Upper lobe of right lung (tissue), 1 donor: ENCODE measurements at places on chromosomes 16 and 17. TPM values are rescaled to one million over a fixed set of nuclear protein-coding genes. Genes with fewer than 3 reads are reported as not detected.

GRCh38 chr17:36593656-36594316 lies 2.1 kb downstream of the DHRS11 start:
- no peak overlapping the region for H3K27ac ChIP-seq
- peak; percentile 27 for DNase-seq
- no peaks in the 10 kb centered on the region for H3K27me3 ChIP-seq

- H3K27me3 ChIP-seq: no peaks in the 10 kb centered on the region
- no peak overlapping the region for H3K27ac ChIP-seq
- no peaks in the 10 kb centered on the region for H3K36me3 ChIP-seq
Measured at GRCh38 chr17:42167807-42168206, 13.0 kb upstream of the RAB5C start.

DNA sequence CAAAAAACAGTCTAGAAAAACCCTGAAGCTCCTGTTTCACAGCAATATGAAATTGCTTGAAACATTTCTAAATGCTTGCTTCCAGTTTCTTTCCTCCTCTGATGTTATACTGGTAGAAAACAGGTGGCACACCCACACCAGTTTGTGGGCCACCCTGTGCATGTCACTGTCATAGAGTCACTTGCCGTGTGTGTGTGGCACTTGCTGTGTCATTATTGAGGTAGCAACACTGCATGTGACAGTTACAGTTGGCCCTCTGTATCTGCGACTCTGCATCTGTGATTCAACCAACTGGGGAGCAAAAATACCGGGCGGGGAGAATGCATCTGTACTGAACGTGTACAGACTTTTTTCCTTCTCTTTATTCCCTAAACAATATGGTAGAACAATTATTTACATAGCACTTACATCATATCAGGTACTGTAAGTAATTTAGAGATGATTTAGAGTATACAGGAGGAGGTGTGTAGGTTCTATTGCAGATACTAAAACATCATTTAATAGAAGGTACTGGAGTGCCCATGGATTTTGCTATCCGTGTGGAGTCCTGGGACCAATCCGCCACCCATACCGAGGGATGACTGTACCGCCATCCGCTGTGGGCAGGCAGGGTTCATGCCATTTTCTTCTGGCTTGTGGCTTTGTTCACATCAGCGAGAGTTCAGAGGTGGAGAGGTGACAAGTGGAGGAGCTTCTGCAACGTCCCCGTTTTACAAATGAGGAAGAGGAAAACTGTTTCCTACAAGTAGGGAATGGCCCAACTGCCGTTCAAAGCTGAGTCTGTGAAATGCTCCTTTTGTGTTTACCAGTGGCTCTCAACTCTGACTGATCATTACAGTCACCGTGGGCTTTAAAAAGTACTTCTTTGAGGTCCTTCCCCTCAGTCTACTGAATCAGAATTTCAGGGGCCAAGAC lies 373.7 kb downstream of the SNX29 start:
- no peak for DNase-seq
- no peak overlapping the region for H3K4me3 ChIP-seq
- H3K27ac ChIP-seq: no peak overlapping the region
- H3K36me3 ChIP-seq: no peaks in the 10 kb centered on the region
- no peaks in the 10 kb centered on the region for H3K27me3 ChIP-seq

GRCh38 chr16:4433228-4433627 lies 7.6 kb downstream of the DNAJA3 start:
- no peaks in the 10 kb centered on the region for H3K27me3 ChIP-seq
- no peak overlapping the region for H3K4me3 ChIP-seq
- no peak for DNase-seq
- peaks cover 40% of the 10 kb centered on the region for H3K36me3 ChIP-seq

DNA sequence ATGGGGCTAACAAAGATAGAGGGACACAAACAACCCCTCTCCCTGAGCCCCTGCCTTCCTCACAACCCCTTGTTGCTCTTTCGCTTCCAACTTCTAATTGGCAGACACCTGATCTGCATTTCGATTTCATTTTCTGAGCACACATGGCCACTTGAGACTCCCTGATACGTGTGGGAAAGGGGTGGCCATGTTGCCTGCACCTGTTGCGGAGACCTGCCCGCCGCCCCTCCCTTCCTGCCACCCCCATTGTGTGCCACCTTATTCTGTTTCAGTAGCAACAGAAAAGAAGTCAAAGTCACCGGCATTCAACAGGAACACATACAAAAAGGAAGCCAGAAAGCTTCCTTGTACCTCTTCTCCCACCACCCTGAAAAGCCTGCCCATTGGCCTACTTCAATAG lies 254.7 kb upstream of the SOX9 start:
- no peaks in the 10 kb centered on the region for H3K36me3 ChIP-seq
- no peaks in the 10 kb centered on the region for H3K27me3 ChIP-seq
- no peaks in the 10 kb centered on the region for H3K4me1 ChIP-seq
- H3K4me3 ChIP-seq: no peak overlapping the region
- no peak overlapping the region for H3K27ac ChIP-seq

GRCh38 chr16:26857371-26857770 lies 209.4 kb upstream of the C16orf82 start:
- no peaks in the 10 kb centered on the region for H3K27me3 ChIP-seq
- no peaks in the 10 kb centered on the region for H3K4me1 ChIP-seq
- no peak overlapping the region for H3K4me3 ChIP-seq
- no peaks in the 10 kb centered on the region for H3K36me3 ChIP-seq

GRCh38 chr17:53127331-53127730 lies 695.4 kb upstream of the KIF2B start:
- no peaks in the 10 kb centered on the region for H3K36me3 ChIP-seq
- H3K4me1 ChIP-seq: no peaks in the 10 kb centered on the region
- no peak overlapping the region for H3K27ac ChIP-seq
- no peak for DNase-seq

DNA sequence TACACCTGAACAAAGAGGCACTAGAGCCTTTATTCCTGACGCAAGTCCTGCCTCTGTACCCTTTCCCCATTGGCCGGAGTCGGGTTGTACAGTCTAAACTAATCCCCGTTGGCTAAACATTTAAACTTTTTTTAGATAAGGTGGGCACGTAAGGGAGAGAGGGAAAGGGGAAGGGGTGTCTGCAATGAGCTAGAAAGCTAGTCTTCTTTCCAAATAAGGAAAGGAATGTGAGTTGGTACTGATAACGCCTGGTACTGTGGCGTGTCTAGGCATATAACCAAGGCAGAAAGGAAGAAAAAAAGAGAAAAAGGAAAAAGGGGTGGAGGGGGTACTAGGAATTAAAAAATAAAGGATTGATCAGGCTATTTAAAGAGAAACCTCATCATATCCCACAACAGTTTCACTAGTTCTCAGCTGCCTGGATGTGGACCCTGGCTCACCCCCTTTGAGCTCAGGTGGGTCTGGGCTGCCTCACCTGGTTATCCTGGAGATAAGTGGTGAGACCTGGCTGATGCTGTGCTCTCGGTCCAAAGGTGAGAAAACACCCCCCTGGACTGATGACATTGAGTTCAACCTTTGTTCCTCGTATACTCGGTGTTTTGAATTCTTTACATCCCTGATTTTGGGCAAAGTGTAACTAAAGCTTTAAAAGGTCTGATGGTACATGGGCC lies 90.9 kb upstream of the EEF2KMT start:
- H3K27me3 ChIP-seq: no peaks in the 10 kb centered on the region
- no peaks in the 10 kb centered on the region for H3K4me1 ChIP-seq

GRCh38 chr17:43398724-43399595 lies at the start of gene ARL4D:
Gene ARL4D, plus strand, starts transcription at chr17:43398993. Its CDS starts 740 bp downstream, at chr17:43399733.
- H3K4me3 ChIP-seq: peak within 1 kb of the TSS; percentile 73
- no peaks in the 10 kb centered on the region for H3K36me3 ChIP-seq

DNA sequence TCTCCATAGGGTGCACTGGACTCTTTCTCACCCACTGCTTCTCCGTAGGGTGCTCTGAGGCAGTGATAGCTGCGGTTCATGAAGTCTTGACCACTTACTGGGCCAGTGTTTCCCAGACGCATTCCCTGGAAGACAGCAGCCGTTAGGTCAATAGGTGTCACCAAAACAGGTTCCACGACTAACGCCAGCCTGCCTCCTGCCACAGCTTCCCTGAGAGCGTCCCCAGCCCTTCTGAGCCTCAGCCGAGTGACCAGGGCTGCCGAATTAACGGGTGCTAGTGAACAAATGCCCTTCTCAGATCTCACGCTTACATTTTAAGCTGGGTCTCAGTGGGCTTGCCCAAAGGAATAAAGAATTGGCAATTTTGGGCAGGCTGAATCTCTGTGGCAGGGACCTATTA lies 188.7 kb upstream of the TNRC6C start:
- no peak overlapping the region for H3K4me3 ChIP-seq
- no peaks in the 10 kb centered on the region for H3K36me3 ChIP-seq
- DNase-seq: no peak

Gene ABCA9
- total RNA-seq: 11.1 TPM

Gene ATP2A3
- total RNA-seq: 44.4 TPM

Gene PPP1R27
- total RNA-seq: not detected

Gene ZNF286A
- 11.6 TPM for total RNA-seq
